ENCODE measurements at places on chromosomes 5 and 9. TPM values are rescaled to one million over a fixed set of nuclear protein-coding genes. Genes with fewer than 3 reads are reported as not detected.

- DNase-seq, result no peak
- H3K36me3 ChIP-seq, result no peaks in the 10 kb centered on the region
- H3K27ac ChIP-seq, result no peak overlapping the region
- H3K4me3 ChIP-seq, result no peak overlapping the region
These were observed 125.2 kb upstream of the SMIM23 start for GRCh38 chr5:171660434-171660833.

The ZNF367 gene
- 10.1 TPM for total RNA-seq

The PCDHGA3 gene
- 10.5 TPM for total RNA-seq

GRCh38 chr9:6829536-6829935 is 71.8 kb downstream of the KDM4C start:
- H3K36me3 ChIP-seq, result peaks cover 5% of the 10 kb centered on the region
- H3K4me1 ChIP-seq, result no peaks in the 10 kb centered on the region
- H3K27ac ChIP-seq, result no peak overlapping the region
- H3K27me3 ChIP-seq, result no peaks in the 10 kb centered on the region
- no peak overlapping the region for H3K4me3 ChIP-seq

DNA sequence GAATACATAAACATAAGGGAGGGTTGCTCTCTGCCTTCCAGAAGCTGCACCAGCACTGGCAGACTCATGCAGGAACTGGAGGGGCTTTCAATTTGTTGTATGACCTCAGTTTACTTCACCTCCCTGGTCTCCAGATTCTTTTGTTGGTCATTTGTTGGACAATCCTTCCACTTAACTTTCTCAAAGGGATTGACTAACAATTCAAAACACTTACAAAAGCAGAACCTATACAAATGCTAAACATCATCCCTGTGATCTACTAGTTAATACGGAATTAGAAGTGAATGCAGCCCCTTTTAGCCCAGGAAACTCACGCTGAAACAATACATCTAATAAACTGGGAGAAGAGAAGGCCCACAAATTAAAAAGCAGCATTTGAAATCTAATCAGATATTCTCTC is 404.6 kb upstream of the BRINP1 start:
- no peaks in the 10 kb centered on the region for H3K4me1 ChIP-seq
- no peak overlapping the region for H3K27ac ChIP-seq
- H3K4me3 ChIP-seq, result no peak overlapping the region
- DNase-seq, result no peak

DNA sequence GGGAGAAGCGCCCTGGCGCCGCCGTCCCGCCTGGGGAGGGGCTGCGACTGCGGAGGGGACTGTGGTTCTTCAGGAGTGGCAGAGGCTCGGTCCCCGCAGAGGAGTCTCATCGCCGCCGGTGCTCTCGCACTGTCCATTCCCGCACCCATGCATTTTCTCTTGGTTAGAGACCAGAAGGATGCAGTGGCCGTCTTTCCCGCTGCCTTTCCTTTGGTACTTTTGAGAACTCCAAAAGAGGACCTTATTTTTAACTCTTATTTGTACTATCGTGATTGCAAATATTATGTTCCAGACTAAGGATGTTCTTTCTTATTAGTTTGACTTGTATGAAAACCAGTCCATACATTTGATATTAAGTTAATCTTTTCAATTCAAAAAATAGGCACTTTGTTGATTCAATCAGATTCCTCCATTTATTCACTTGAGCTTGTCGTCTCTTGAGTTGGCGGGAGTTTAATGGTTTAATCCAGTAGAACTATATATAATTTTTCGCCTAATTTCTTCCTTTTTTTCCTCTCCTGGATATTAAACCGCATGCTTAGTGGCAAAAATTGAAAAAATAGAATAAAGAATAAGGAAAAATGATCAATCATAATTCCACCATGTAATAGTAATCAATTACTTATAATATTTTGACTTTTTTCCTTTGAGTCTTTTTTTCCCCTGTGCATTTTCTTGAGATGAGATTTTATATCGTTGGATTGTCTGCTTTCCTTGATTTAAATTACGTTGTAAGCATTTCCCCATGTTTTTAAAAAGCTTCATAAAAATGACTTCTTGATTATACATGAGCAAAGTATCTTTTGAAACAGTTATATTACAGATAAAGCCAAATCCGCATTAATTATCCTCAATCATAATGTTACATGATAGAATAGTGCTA is 861 bp downstream of the ZFYVE16 start:
- peak; percentile 88 for DNase-seq
- H3K27ac ChIP-seq, result peak overlapping the region; percentile 99
- H3K4me3 ChIP-seq, result peak overlapping the region; percentile 94
- peaks cover 8% of the 10 kb centered on the region for H3K4me1 ChIP-seq
- H3K27me3 ChIP-seq, result no peaks in the 10 kb centered on the region

- H3K27ac ChIP-seq, result no peak overlapping the region
- H3K4me1 ChIP-seq, result peaks cover 13% of the 10 kb centered on the region
- H3K36me3 ChIP-seq, result no peaks in the 10 kb centered on the region
- DNase-seq, result no peak
- no peaks in the 10 kb centered on the region for H3K27me3 ChIP-seq
- no peak overlapping the region for H3K4me3 ChIP-seq
These were observed 130.6 kb upstream of the EPB41L4A start for GRCh38 chr5:112549605-112550166.

The SLCO6A1 gene
- total RNA-seq, result not detected

DNA sequence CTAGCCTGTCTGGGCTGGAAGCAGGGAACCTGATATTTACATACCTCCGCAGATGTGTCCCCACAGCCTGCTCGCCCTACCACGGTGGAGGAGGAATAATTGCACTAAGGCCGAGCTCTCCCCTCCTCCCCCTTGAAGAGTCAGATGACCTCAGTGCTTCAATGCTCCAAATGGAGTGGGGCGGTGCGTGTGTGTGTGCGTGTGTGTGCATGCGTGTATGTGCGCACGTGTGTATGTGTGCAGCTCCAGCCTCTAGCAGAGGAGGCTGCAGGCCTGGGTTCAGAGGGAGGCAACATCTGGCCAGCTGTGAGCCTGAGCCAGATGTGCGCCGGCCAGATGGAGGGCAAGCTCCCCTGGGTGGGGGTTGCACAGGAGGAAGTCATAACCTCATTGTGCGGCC is 90.5 kb downstream of the NRG2 start:
- H3K27me3 ChIP-seq, result no peaks in the 10 kb centered on the region
- DNase-seq, result no peak
- H3K4me1 ChIP-seq, result peaks cover 13% of the 10 kb centered on the region

DNA sequence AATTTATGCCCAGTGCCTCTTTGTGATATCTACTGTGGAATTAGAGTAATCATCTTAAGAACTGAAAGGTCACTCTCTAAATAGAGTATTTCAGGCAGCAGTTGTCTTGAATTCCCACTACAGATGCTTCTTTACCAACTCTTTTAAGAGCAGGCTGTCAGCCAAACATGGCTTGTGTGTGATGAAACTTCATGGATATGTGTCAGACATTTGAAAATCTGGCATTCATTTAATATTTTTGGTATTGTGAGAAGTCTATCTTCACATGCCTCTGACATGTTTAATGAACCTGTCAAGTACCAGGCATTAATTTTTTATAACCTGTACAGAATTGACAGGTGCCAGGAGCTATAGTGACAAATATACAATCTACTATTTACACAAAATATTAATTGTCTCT is 318.6 kb downstream of the CDH9 start:
- H3K27me3 ChIP-seq, result no peaks in the 10 kb centered on the region
- no peak overlapping the region for H3K27ac ChIP-seq
- no peaks in the 10 kb centered on the region for H3K36me3 ChIP-seq

GRCh38 chr5:4995014-4995413 is 145.1 kb upstream of the ADAMTS16 start:
- H3K27me3 ChIP-seq, result no peaks in the 10 kb centered on the region
- no peak for DNase-seq
- H3K4me1 ChIP-seq, result no peaks in the 10 kb centered on the region

The CD74 gene
- total RNA-seq, result 175 TPM
